Substantia nigra (tissue), 51 donors: ENCODE measurements at places on chromosomes 11 and 22.
A peak's percentile ranks its signal among the peaks of the same experiment; 100 is the strongest.

GRCh38 chr22:27752771-27753170 is 48.8 kb downstream of the MN1 start:
- DNase-seq: no peak

DNA sequence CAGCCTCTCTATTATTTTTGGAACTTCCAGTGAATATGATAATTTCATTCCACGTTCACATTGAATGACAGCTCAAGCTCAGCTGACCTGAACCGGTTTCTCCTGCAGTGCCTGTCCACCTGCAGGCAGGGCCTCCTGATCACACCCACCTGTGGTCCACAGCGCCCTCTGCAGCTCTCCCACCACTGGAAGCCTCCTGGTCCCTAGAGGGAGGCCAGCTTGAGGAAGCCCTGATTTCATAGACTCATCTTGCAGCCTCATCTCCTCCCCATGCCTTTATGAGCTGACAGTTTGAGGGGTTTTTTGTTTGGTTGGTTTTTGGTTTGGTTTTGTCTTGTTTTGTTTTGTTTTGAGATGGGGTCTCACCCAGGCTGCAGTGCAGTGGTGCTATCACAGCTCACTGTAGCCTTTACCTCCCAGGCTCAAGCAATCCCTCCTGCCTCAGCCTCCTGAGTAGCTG is 29.9 kb upstream of the MALAT1 start:
- DNase-seq: peak; percentile 33

DNA sequence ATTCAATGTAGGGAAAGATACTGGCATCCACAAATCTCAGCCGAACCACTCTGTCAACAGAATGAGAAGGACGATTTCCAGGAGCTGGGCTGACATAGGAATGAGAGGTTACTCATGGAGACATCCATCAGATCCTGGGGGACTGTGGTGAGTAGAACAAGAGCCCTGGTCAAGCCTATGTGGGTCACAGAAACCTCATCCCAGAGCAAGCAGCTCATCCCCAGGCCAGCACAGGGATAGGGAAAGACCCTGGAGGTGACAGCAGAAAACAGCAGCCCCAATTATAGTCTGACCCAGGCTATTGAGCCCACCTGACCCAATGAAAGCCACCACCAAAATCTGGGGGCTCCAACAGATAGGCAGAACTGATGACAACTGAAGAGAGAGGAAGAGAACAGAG is 128.0 kb upstream of the SERPIND1 start:
- DNase-seq: no peak

DNA sequence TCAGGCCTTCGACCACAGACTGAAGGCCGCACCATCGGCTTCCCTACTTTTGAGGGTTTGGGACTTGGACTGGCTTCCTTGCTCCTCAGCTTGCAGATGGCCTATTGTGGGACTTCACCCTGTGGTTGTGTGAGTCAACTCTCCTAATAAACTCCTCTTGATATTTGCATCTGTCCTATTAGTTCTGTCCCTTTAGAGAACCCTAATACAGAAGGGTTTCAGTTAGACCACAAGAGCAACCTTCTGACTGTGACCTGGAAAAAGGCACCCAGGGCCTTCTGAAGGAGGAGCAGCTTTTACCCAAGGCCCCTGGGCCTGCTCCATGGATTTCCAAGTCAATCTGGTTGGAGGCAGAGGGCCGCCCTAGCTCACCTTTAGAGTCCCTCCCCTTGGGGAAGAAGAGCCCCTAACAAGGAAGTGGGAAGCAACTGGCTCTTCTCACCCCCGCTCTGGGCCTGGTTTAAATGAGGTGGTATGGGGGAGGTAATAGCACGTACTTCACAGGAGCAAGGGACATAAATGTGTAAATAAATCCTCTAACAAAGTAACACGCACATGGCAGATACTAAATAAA is 11.2 kb upstream of the CHST1 start:
- DNase-seq: no peak

- DNase-seq: no peak
Observed at GRCh38 chr11:12144330-12145174, 34.2 kb downstream of the MICAL2 start.

- no peak for DNase-seq
Observed at GRCh38 chr11:95931916-95932315, 8.0 kb upstream of the MTMR2 start.

DNA sequence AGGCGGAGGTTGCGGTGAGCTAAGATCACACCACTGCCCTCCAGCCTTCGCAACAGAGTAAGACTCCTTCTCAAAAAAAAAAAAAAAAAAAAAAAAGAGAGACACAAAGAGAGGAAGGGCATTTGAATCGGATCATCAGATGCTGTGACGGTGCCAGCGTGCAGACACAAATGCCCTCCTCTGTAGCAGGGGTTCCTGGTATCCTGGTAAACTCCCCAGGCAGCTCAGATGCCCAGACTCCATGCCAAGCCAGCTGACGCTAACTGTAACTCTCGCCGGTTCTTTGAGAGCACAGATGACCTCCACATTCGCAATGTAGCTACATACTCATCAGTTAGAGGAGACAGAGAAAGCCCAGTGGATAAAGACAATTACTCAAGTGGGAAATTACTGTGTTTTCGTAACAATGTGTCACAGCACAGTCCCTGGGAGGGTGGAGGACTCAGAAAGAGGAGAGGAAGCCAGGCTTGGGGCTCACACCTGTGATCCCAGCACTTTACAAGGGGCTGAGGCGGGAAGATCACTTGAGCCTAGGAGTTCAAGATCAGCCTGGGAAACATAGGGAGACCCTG is 153.1 kb downstream of the BRD1 start:
- no peak for DNase-seq

GRCh38 chr22:22076361-22076760 is 93.8 kb upstream of the TOP3B start:
- DNase-seq: no peak

DNA sequence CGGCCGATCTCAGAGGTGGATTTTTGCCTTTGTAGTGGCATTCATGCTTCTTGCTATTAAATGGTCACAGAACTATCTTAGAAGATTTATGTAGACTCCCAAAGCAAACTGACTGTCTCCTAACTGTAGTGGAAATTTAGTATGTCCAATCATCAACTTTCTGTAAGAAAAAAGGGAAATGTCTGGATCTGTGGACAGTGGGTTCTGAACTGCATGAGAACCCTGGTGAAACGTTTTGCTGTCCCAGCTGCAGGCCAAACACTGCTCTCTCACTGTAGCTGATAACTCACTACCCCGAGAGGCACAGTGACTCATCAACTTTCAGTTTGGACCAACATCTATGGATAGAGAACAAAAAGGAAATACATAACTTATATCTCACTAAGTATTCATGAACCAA is 387.1 kb downstream of the SOX6 start:
- peak; percentile 46 for DNase-seq

DNA sequence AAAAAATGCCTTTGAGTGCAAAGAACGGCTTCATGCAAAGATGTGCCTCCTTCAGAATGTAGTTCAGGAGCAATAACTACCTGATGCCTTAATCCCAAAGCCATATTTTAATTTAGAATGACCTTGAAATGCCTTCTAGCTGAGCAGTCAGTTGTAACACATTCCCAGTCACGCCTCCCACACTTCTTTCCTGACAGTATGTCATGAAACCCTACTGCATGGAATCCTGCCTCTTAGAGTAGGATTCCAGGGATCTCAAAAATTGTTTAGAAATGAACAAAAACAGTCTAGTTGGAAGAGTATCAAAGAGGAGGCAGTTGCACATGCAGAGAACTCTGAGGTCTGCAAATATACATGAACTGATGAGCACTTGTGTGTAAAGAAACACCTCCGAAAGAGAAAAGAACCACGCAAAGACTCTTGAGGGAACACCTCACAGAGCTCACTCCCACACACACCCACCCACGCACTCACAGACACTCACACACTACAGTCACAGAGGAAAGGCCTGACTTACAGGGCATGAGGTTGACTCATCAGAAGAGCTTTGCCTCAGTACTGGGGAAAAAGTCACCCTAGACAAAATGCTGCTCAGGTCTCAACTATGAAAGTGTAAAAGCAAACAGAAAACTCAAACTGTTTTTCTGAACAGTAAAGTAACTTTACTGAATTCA is 77.4 kb downstream of the GGTLC2 start:
- DNase-seq: no peak

GRCh38 chr11:119051440-119052162 is 5.4 kb downstream of the HYOU1 start:
- no peak for DNase-seq

GRCh38 chr11:17169876-17170275 is 37.9 kb downstream of the PIK3C2A start:
- DNase-seq: no peak

- no peak for DNase-seq
Observed at GRCh38 chr11:87215236-87215635, 177.5 kb downstream of the TMEM135 start.

- DNase-seq: no peak
Observed at GRCh38 chr11:67581469-67581868, 2.1 kb upstream of the GSTP1 start.

DNA sequence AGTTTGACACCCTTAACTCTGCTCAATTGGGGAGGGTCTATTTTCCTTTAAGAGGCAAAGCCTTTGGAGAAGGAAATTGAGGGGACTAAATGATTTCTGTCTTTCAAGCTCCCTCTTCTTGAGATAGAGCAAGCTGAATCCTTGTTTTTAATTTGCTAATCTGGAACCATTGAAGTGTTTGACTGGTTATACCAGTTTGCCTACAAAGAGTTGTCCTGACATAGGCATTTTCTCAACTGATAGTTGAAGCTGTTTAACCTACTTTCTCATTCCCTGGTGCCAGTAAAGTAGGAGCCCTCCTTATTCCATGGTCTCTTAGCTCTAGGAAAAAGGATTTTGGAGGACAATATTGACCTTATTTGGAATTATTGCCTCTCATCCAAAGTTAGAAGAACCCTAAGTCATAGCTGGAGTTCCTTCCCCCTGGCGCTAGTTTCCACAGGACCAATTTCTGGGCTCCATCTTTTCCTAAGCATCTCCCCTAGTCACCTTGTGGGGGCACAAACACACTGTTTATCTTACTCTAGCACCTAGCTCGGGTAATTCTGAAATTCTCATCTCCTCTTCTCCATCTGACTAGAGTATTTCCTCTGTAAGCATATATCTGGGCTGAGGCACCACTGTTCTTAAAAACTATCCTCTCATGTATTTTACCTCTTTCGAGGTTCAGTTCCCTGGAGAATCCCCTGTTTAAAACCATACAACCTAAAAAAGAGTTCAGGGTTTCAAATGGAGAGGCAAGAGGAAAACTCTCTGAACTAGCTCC is 7.4 kb downstream of the ZDHHC5 start:
- DNase-seq: no peak

- DNase-seq: no peak
Observed at GRCh38 chr22:46936378-46936903, 174.0 kb downstream of the TBC1D22A start.
